ENCODE measurements at places on chromosomes 7 and 10. TPM values are rescaled to one million over a fixed set of nuclear protein-coding genes. Genes with fewer than 3 reads are reported as not detected.

Gene HOGA1
- total RNA-seq = 17.0 TPM

Gene TMEM236
- total RNA-seq = 2.5 TPM

Gene MEIG1
- total RNA-seq = not detected

Gene SMNDC1
- total RNA-seq = 21.9 TPM

Gene STEAP4
- 11.7 TPM for total RNA-seq

Gene GRID2IP
- total RNA-seq = not detected

Gene MDFIC
- 55.7 TPM for total RNA-seq

Gene KIF11
- 1.0 TPM for total RNA-seq

Gene LIPK
- not detected for total RNA-seq

Gene DENND11
- 11.5 TPM for total RNA-seq

Gene C7orf57
- total RNA-seq = not detected

Gene MMRN2
- 39.4 TPM for total RNA-seq

Gene TMEM273
- 27.3 TPM for total RNA-seq

Gene OR2A5
- total RNA-seq = not detected

- H3K27me3 ChIP-seq = no peaks in the 10 kb centered on the region
- DNase-seq = no peak
- H3K4me1 ChIP-seq = no peaks in the 10 kb centered on the region
- peaks cover 10% of the 10 kb centered on the region for H3K36me3 ChIP-seq
Measured at GRCh38 chr7:97865104-97865503, 7.1 kb downstream of the ASNS start.

GRCh38 chr7:140315498-140316164 is 82.7 kb downstream of the SLC37A3 start:
- peaks cover 22% of the 10 kb centered on the region for H3K4me1 ChIP-seq
- peak overlapping the region; percentile 34 for H3K4me3 ChIP-seq
- H3K27ac ChIP-seq = no peak overlapping the region
- DNase-seq = no peak
- no peaks in the 10 kb centered on the region for H3K36me3 ChIP-seq
- no peaks in the 10 kb centered on the region for H3K27me3 ChIP-seq

DNA sequence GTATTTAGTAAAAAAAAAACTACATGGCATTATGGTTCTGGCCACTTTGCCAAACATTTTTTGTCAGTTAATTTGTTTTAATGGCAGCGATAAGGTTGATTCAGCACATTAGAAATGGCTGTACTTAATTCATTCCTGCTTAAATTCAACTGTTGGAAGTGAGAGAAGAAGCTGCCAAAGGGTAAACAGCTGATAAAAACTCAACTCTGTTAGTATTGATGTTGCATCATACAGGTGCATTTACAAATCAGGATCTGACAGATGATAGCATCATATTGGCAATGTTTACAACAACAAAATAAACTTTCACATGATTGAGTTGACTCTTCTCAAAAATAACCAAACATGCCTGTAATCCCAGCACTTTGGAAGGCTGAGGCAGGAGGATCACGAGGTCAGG is 444.3 kb downstream of the IPMK start:
- no peak overlapping the region for H3K4me3 ChIP-seq
- no peaks in the 10 kb centered on the region for H3K36me3 ChIP-seq
- H3K27me3 ChIP-seq = no peaks in the 10 kb centered on the region
- no peaks in the 10 kb centered on the region for H3K4me1 ChIP-seq
- no peak for DNase-seq
- no peak overlapping the region for H3K27ac ChIP-seq

- no peaks in the 10 kb centered on the region for H3K36me3 ChIP-seq
- no peak for DNase-seq
- no peak overlapping the region for H3K27ac ChIP-seq
- H3K4me3 ChIP-seq = no peak overlapping the region
Measured at GRCh38 chr10:85212526-85212925, 884.1 kb downstream of the CCSER2 start.

GRCh38 chr10:106450966-106451365 is 713.5 kb downstream of the SORCS1 start:
- no peaks in the 10 kb centered on the region for H3K27me3 ChIP-seq
- no peak for DNase-seq
- no peaks in the 10 kb centered on the region for H3K4me1 ChIP-seq
- H3K27ac ChIP-seq = no peak overlapping the region

GRCh38 chr7:118735441-118735840 is 510.9 kb downstream of the ANKRD7 start:
- H3K4me3 ChIP-seq = no peak overlapping the region
- H3K4me1 ChIP-seq = no peaks in the 10 kb centered on the region
- DNase-seq = no peak
- no peaks in the 10 kb centered on the region for H3K27me3 ChIP-seq
- H3K36me3 ChIP-seq = no peaks in the 10 kb centered on the region

DNA sequence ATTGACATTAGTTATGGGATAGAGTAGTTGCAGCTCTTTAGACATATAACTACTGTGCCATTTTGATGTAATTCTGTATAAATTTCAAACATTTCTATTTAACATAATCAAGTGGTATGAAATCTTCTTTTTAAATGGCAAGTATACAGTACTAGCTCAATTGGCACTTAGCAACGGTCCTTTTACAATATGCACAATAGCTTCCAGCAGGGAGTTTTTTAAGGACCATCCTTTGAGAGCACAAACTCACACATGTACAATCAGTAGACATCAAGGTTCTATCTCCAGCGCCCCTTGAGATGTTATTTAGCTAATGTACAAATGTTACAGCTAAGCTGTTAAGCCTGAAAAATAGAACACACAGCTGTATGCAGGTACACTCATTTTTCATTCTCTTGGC is 480.7 kb downstream of the TFEC start:
- no peaks in the 10 kb centered on the region for H3K4me1 ChIP-seq
- H3K27ac ChIP-seq = no peak overlapping the region
- DNase-seq = no peak
- no peak overlapping the region for H3K4me3 ChIP-seq

DNA sequence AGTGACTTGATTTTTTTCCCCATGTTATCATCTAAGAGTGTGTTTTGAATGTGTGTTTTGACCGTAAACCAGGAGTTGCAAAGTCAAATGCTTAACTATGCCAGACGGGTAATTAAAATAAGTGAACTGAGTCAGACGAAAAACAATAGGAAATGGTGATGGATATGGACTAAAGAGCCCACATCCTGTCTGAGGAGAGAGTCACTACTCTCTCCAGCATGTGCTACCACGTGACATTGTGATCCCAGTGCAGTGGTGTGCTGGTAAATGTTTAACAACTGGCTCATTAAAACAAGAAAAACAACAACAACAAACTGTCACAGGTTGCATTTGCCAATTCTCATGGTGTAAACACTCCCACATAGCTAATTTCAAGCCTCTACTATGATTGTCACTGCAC is 164.3 kb downstream of the SUGCT start:
- H3K27me3 ChIP-seq = no peaks in the 10 kb centered on the region
- no peaks in the 10 kb centered on the region for H3K4me1 ChIP-seq
- no peak for DNase-seq
- H3K27ac ChIP-seq = no peak overlapping the region

DNA sequence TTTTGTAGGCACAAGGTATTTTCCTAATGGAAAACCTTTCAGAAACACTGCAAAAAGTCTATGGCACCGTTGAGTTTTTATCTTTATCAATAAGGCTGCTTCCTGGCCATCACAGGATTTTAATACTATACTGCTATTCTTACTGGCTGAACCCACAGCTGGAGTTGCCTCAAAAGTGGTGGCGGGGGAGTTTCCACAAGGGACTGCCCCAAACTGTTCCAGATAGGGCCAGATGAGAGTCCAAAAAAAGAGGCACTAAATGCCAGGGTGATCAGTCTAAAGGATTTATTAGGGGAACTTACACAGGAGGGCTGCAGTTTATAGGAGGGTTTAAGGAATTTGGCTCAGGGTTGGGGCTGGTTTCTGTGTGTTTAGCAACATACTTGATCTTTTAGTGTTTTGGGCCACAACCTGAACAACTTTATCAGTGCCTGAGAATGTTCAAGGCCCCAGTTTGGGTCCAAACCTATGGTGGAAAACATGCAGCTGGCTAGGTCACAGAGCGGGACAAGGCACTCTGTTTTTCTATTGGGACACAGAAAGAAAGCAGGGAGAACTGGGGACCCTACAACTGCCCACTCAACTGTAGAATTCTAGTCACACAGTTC is 41.4 kb downstream of the STAM start:
- peaks cover 23% of the 10 kb centered on the region for H3K4me1 ChIP-seq
- H3K36me3 ChIP-seq = peaks cover 35% of the 10 kb centered on the region
- no peak for DNase-seq
- no peak overlapping the region for H3K4me3 ChIP-seq
- H3K27me3 ChIP-seq = no peaks in the 10 kb centered on the region

GRCh38 chr7:124992851-124993562 is 63.4 kb upstream of the POT1 start:
- DNase-seq = no peak
- H3K4me3 ChIP-seq = no peak overlapping the region
- no peaks in the 10 kb centered on the region for H3K36me3 ChIP-seq
- no peaks in the 10 kb centered on the region for H3K4me1 ChIP-seq
- no peak overlapping the region for H3K27ac ChIP-seq

- no peak overlapping the region for H3K4me3 ChIP-seq
- no peaks in the 10 kb centered on the region for H3K36me3 ChIP-seq
- H3K4me1 ChIP-seq = peaks cover 8% of the 10 kb centered on the region
- no peak overlapping the region for H3K27ac ChIP-seq
- H3K27me3 ChIP-seq = no peaks in the 10 kb centered on the region
Measured at GRCh38 chr10:69845574-69846292, 44.0 kb downstream of the COL13A1 start.

DNA sequence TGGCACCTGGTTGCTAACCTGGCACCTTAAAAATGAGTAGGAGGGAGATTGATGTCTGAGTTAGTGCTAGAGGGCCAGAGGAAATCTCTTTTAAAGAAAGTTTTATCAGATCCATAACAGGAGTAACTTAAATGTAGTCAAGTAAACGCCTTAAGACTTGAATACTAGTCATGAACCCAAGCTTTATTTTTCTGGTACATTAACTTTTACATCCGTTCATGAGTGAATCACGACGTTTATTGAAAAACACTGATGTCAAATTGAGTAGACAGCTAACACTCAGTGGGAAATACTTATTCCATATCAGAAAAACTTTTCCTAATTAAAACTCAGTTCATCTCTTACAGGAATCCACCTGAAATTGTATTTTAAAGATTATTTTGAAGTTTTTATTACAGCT is 6.9 kb upstream of the LAMB1 start:
- no peak overlapping the region for H3K4me3 ChIP-seq
- no peaks in the 10 kb centered on the region for H3K36me3 ChIP-seq
- DNase-seq = no peak

- H3K36me3 ChIP-seq = no peaks in the 10 kb centered on the region
- no peak overlapping the region for H3K4me3 ChIP-seq
- H3K27me3 ChIP-seq = no peaks in the 10 kb centered on the region
- H3K4me1 ChIP-seq = peaks cover 70% of the 10 kb centered on the region
- no peak for DNase-seq
Measured at GRCh38 chr10:125125951-125126735, 34.2 kb downstream of the CTBP2 start.

GRCh38 chr7:101915000-101915399 is 97.6 kb downstream of the CUX1 start:
- H3K27me3 ChIP-seq = no peaks in the 10 kb centered on the region
- peak overlapping the region; percentile 67 for H3K27ac ChIP-seq
- H3K4me3 ChIP-seq = no peak overlapping the region
- peak; percentile 63 for DNase-seq
- H3K4me1 ChIP-seq = peaks cover 22% of the 10 kb centered on the region

GRCh38 chr7:520503-521161 is 986 bp upstream of the PDGFA start:
- peak overlapping the region; percentile 85 for H3K4me3 ChIP-seq
- peak overlapping the region; percentile 89 for H3K27ac ChIP-seq
- H3K27me3 ChIP-seq = peaks cover 26% of the 10 kb centered on the region
- H3K36me3 ChIP-seq = no peaks in the 10 kb centered on the region

- no peaks in the 10 kb centered on the region for H3K36me3 ChIP-seq
- H3K4me3 ChIP-seq = no peak overlapping the region
- no peaks in the 10 kb centered on the region for H3K27me3 ChIP-seq
Measured at GRCh38 chr7:47827871-47828270, 120.4 kb downstream of the PKD1L1 start.

DNA sequence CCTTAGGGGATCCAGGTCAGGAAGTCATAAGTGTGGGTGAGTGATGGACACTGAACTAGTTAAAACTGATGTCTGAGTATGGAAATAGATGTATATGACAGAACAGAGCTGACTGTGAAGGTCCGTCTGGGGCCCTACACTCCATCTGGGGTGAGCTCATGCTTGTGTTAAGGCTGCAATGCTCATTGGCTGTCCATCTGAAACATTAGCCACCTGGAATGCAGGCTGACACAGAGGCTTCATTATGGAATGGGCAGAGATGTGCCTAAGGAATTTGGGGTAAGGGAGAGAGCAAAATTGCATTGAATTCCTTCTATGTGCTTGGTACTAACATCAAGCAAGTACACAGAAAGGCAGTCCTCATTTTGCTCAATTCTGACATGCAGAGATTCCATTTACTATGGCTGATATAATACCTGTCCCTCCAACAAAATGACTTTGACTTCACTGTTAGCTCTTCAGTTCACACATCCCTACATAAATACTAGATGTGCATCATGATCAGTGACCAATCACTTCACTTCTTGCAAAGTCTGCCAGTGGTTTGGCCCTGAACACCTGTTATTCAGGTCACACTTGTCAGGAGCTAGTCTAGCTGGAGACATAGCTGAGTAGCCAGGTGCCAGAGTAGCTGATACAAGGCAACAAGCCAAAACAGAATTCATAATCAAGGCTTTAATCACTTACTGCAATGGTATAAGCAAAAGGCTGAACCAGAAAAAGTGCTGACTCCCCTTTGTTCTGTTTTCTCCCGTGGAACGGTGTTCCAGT is 128.9 kb upstream of the VWC2 start:
- no peaks in the 10 kb centered on the region for H3K4me1 ChIP-seq
- H3K27ac ChIP-seq = no peak overlapping the region
- no peaks in the 10 kb centered on the region for H3K36me3 ChIP-seq
- H3K4me3 ChIP-seq = no peak overlapping the region

- no peak overlapping the region for H3K27ac ChIP-seq
- peaks cover 24% of the 10 kb centered on the region for H3K4me1 ChIP-seq
- no peaks in the 10 kb centered on the region for H3K36me3 ChIP-seq
- DNase-seq = no peak
- H3K4me3 ChIP-seq = peak overlapping the region; percentile 47
Measured at GRCh38 chr7:149459540-149460452, 1.1 kb downstream of the ZNF777 start.

GRCh38 chr10:8702181-8702580 is 647.7 kb downstream of the GATA3 start:
- no peaks in the 10 kb centered on the region for H3K27me3 ChIP-seq
- no peaks in the 10 kb centered on the region for H3K4me1 ChIP-seq
- H3K36me3 ChIP-seq = no peaks in the 10 kb centered on the region
- no peak overlapping the region for H3K27ac ChIP-seq

Data from heart right ventricle (tissue), 16 donors.